ENCODE measurements at places on chromosomes 2 and 18.

DNA sequence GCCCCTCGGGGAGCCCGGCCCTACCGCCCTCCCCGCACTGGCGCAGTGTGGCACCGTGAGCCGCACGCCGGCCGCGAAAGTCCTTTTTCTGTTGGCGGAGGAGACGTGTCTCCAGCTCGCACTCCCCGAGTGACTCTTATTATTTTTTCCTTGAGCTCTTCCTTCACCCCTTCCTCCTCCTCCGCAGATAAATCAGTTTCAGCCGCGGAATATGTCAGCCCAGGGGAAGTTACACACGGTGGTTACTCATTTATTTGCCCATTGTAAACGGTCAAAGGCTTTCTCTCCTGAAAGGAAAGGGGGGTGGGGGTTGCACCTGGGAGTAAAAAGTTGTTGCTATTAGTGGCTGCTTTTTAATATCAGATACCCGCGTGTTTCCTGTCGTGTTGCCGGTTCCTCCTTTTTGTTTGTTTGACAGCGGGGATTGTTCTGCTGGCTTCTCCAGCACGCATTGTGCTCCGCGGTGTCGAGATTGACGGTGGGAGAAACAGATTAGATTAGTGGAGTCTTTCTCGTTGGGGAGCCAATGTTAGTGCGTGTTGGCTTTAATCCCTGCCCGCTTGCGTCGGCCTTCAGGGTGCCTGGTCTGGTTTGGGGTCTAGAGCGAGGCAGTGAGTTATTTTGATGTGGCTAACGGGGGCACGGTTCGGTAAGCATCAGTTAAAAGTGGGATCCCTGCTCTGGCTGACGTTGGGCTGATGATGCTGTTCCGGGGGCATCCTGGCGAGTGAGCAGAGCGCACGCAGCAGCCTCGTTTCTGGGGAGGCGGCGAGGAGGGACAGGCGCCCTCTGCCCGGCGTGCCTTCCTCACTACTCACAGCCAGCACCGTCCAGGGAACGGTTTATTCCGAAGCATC is 1.6 kb downstream of the CRIM1 start:
- peak; percentile 38 for DNase-seq

DNA sequence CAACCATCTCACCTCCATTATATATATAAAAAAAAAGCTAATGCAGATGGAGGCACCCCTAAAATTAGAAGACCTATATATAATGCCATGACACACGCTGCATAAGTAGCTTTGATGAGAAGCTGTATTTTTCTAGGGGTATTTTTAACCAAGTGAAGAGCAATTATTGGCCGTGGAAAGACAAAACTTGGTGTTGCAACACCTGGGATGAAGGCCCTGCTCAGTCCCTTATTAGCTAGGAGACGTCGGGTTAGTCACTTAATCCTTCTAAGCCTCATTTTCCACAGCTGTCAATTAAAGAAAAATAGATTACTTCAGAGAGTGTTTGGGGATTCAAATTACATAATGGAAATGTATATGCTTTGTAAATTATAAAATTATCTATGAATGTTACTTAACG is 63.0 kb downstream of the WDR75 start:
- DNase-seq, result no peak

DNA sequence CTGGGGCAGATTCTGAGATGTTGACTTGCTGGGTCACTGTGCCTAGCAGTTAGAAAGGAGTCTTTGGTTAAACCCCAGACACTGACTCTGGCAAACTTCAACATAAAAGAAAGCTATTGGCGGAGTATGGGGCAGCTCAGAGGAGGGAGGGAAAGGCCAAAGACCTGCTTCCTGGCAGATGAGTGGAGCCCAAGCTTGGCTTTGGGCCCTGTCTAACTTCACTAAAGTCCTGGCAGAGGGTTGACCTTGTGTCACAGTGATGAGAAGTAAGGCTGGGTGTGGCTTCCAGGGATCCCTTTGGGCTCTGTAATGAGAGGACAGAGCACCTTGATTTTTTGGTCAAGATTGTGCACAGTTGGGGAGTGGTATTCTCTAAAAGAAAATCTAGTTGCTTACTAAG is 129.8 kb upstream of the SEC11C start:
- no peak for DNase-seq

DNA sequence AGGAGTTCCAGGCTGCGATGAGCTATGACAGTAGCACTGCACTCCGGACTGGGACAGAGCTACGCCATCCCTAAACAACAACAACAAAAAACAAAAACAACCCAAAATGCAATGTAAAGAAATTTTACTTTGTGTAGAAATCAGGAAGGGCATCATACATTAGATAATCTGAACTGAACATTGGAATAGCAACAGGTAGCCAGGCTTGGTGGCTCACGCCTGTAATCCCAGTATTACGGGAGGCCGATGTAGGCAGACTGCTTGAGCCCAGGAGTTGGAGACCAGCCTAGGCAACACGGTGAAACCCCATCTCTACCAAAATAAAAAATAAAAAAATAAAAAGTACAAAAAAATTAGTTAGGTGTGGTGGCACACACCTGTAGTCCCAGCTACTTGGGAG is 2.1 kb upstream of the PNO1 start:
- no peak for DNase-seq

- DNase-seq, result no peak
Observed at GRCh38 chr2:126513033-126513432, 142.9 kb upstream of the GYPC start.

- DNase-seq, result no peak
Observed at GRCh38 chr18:6414118-6414722, 491 bp downstream of the L3MBTL4 start.

- DNase-seq, result no peak
Observed at GRCh38 chr2:143559147-143559546, 429.9 kb downstream of the ARHGAP15 start.

- DNase-seq, result no peak
Observed at GRCh38 chr2:221142341-221142740, 429.8 kb downstream of the EPHA4 start.

- no peak for DNase-seq
Observed at GRCh38 chr2:197647961-197648690, 27.3 kb downstream of the RFTN2 start.

GRCh38 chr18:22340331-22340730 is 77.4 kb downstream of the CTAGE1 start:
- DNase-seq, result no peak

DNA sequence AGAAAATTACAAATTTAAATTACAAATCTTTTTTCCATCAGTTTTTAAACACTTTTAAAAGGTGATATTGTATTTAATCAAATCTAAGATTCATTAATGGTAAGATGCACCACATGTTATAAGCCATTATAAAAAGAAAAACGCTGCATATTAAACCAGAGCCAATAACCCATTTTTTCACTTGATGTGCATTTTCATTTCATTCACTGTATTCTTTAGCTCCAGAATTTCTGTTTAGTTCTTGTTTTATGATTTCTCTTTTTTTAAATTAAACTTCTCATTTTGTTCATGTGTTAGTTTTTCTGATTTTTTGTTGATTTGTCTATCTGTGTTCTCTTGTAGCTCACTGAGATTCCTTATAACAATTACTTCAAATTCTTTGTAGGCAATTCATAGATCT is 62.4 kb upstream of the MBOAT2 start:
- no peak for DNase-seq

DNA sequence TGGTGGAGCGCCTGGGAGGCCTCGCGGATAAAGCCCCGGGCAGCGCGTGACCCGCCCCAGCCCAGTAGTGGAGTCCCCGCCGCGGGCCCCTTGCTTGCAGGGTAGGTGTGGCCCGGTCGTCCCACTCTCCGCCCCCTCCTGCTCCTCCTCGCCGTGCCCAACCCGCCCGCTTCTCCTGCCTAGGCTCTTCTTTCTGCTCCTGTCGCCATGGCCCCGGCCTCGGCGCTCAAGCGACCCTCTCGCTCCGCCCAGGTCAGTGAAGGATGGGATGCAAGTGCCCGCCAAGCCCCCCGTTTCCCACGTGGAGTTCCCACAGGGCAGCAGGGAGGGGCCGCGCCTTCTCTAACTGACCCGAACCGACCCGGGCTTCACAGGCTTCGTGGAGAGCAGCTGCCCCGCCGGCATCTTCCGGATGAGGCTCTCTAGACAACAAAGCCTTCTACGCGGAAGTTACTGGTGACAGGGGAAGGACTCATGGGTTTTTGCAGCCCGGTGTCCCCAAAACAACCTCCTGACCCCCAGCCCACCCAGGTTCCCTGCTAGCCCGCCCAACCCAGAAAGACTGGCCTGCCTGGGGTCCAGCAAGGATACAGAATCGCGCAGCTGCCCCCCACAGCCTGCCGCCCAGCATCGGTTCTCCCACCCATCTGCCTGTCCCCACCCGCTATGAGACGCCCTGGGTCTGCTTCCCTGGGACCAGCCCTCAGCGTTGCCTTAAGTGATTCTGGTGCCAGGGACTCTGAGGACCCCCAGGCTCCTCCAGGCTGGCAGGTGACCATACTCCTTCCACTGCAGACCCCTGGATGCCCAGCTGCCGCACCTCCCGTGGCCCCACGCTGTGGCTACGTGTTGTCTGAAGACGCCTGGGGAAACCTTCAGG is 32.8 kb downstream of the TTC32 start:
- DNase-seq, result no peak

- no peak for DNase-seq
Observed at GRCh38 chr2:36625304-36625703, 27.3 kb upstream of the FEZ2 start.

DNA sequence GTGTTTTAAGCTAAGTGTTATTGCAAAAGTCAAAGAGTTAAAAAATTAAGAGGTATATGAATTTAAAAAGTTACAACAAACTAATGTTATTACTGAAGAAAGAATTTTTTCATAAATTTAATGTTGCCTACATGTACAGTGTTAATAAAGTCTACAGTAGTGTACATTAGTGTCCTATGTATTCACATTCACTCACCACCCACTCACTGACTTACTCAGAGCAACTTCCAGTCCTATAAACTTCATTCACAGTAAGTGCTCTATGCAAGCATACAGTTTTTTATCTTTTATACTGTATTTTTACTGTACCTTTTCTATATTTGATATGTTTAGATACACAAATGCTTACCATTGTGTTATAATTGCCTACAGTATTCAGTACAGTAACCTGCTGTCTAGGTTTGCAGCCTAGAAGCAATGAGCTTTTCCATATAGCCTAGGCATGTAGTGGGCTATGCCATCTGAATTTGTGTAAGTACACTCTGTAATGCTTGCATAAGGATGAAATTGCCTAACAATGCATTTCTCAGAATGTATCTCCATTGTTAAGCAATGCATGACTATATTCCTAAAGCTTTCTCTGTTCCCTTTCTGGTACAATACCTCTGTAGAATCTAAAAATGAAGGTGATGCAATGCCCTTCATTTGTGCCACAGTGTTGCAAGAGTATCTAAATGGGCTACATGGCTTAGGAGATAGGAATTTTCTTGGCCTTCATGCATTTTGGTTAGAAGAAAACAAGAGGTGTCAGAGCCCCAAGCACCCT is 370.8 kb upstream of the NT5C1B start:
- DNase-seq, result no peak

GRCh38 chr2:16123421-16123820 is 183.1 kb downstream of the MYCN start:
- DNase-seq, result no peak

- DNase-seq, result no peak
Observed at GRCh38 chr18:28176698-28176947, 307 bp downstream of the CDH2 start.

DNA sequence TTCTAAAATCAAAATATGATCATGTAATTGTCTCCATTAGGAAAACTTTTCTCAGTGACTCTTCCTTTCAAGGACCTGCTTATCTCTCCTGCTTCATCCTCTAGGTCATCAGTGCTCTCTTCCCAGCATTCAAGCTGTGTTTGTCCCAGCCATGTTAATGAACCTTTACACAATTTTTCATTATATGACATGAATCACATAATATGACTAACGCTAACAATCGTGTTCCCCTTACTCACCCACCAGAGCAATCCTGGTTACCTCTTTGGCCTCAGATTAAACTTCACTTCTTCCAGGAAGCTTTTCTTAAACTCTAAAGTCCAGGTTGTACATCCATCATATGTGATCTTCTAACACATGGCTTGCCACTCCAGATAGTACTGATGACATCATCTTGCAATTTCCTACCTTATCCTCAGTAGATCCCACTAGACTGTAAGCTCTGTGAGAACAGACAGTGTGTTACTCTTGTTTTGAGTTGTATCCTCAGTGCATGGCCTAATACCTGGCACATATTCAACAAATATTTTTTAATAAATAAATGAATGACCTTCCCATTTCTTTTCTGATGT is 882.9 kb upstream of the ZEB2 start:
- no peak for DNase-seq

DNA sequence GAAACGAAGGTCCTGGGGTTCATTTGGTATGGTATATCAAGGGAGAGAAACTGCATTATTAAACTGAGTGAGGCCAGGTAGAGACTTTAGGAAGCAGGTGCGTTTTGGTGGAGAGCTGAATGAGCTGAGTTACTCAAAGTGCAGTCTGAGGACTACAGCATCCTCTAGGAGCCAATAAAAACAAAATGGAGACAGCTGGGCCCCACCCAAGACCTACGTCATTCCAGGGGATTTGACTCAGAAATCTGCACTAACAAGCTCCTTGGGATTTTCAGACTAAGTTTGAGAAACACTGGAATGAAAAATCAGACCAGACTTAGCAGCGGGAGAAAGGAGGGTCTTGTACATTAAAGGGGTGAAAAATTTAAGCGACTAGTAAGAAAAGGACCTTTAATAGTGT is 131.5 kb downstream of the UXS1 start:
- DNase-seq, result no peak

- no peak for DNase-seq
Observed at GRCh38 chr18:47346016-47346415, 94.6 kb upstream of the SKOR2 start.

GRCh38 chr2:47230418-47230817 is 75.3 kb upstream of the STPG4 start:
- DNase-seq, result no peak

GRCh38 chr18:68275616-68276015 is 439.3 kb downstream of the TMX3 start:
- DNase-seq, result no peak

GRCh38 chr2:120681181-120681580 is 54.5 kb upstream of the GLI2 start:
- no peak for DNase-seq

GRCh38 chr2:108921096-108922030 is 67.7 kb downstream of the EDAR start:
- no peak for DNase-seq

DNA sequence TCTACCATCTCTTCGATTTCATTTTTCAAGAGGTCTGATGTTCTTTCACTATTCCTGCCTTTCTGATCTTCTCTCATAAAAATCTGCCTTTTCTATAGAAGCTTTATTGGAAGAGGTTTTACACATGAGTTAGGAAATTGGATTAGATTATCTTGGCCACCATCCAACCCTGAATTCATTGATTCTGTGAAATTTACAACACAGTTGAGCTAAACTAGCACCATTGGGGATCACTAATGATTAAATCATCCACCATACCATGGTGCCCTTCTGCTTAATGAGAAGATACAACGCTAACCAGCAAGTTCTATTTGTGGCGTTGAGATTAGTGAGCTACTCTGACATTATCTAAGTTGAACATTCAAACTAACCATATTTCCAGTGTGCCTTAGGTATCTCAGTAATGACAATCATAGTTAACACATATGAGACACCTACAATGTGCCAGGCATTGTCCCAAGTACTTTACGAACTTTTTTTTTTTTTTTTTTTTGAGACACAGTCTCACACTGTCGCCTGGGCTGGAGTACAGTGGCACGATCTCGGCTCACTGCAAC is 17.3 kb upstream of the LBH start:
- DNase-seq, result no peak

GRCh38 chr2:61853847-61854563 is at the start of gene FAM161A:
Gene FAM161A, minus strand, starts transcription at chr2:61854060. Its CDS starts 19 bp downstream, at chr2:61854041.
- peak; percentile 72 for DNase-seq

Measured in KG1 (cell line).